ENCODE measurements at places on chromosomes 13 and 19.

- DNase-seq: no peak
Measured at GRCh38 chr13:40940841-40941240, 78.3 kb downstream of the ELF1 start.

GRCh38 chr19:30330266-30330665 lies 41.9 kb upstream of the ZNF536 start:
- DNase-seq: no peak

GRCh38 chr19:1104311-1105007 lies 665 bp downstream of the GPX4 start:
- DNase-seq: peak; percentile 84

DNA sequence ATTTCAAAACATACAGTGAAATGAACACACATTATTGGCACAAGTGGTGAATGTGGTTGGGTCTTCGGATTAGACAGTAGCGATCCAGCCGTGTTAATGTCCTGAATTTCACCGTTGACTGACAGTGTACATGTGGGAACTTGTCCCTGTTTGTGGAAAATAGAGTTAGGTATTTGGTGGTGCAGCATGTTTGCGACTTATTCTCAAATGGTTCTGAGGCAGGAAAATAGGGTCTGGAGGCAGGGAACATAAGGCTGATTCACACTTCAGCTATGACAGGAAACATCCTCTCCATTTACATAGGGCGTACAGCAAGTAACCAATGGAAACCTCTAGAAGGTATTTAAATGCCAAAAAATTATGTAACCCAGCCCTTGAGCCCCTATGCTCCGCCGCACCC lies 4.2 kb downstream of the LGALS7B start:
- DNase-seq: no peak

DNA sequence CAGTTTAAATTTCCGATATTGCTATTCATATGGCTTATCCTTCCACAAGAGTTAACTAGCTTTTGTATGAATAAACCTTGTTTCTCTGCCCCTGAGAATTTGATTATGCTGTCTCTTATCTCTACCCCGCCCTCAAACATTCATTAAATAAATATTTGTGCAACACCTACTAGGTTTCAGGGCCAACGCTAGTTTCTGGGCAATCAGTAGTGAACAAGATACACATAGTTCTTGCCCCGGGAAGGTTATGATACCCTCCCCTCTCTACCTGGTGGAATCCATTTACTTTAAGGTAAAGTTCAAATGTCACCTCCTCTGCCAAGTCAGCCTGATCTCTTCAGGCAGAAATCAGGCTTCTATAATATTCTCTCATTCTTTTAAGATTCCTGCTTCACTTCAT lies 16.6 kb upstream of the USP12 start:
- no peak for DNase-seq

DNA sequence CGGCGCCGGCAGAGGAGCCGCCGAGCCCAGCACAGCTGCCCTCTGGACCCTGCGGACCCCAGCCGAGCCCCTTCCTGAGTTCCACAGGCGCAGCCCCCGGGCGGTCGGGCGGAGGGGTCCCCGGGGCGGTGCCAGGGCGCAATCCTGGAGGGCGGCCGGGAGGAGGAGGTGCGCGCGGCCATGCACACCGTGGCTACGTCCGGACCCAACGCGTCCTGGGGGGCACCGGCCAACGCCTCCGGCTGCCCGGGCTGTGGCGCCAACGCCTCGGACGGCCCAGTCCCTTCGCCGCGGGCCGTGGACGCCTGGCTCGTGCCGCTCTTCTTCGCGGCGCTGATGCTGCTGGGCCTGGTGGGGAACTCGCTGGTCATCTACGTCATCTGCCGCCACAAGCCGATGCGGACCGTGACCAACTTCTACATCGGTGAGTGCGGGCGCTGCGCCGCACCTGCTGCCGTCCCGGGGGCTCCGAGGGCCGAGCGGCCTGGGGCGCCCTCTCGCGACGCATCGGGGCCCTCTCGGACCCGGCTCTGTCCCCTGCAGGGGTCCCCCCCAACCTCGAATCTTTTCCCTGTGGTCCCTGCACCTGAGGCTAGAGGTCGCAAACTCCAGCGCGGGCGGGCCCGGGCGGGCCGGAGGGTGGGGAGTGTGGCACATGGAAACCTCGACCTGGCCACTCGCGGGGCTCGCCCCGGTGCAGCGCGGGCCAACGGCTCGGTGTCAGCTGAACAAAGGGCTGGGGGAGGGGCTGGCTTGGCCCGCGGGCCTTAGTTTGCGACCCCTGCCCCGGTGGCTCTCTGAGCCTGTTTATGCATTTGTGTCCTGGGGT lies at the start of gene KISS1R:
Gene KISS1R (plus strand): TSS at position 11 of the 829 bp plus-strand sequence. CDS start 170 bp downstream, at position 181.
- no peak for DNase-seq

DNA sequence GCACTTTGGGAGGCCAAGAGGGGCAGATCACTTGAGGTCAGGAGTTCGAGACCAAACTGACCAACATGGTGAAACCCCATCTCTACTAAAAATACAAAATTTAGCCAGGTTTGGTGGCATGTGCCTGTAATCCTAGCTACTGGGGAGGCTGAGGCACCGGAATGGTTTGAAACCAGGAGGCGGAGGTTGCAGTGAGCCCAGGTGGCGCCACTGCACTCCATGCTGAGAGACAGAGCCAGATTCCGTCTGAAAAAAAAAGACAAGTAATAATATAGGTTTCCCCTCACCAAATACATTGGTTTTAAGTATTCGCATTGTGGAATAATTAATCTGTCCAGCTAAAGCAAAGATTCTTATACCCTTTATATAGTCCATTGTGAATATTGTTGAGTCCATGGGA lies 1544.6 kb downstream of the OLFM4 start:
- DNase-seq: no peak

DNA sequence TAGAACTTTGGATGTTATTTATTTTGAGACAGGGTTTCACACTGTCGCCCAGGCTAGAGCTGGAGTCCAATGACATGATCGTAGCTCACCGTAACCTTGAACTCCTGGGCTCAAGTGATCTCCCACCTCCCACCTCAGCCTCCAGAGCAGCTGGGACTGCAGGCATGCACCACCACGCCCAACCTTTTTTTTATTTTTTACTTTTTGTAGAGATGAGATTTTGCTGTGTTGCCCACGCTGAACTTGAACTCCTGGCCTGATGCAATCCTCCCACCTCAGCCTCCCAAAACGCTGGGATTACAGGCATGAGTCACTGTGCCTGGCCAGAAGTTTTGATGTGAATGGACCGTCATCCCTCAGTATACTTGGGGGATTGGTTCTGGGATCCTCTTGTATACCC lies 13.7 kb downstream of the ANKRD27 start:
- no peak for DNase-seq

- DNase-seq: no peak
Measured at GRCh38 chr13:113238536-113238935, 29.1 kb downstream of the CUL4A start.

GRCh38 chr13:23443878-23444277 lies 10.4 kb upstream of the SACS start:
- no peak for DNase-seq

DNA sequence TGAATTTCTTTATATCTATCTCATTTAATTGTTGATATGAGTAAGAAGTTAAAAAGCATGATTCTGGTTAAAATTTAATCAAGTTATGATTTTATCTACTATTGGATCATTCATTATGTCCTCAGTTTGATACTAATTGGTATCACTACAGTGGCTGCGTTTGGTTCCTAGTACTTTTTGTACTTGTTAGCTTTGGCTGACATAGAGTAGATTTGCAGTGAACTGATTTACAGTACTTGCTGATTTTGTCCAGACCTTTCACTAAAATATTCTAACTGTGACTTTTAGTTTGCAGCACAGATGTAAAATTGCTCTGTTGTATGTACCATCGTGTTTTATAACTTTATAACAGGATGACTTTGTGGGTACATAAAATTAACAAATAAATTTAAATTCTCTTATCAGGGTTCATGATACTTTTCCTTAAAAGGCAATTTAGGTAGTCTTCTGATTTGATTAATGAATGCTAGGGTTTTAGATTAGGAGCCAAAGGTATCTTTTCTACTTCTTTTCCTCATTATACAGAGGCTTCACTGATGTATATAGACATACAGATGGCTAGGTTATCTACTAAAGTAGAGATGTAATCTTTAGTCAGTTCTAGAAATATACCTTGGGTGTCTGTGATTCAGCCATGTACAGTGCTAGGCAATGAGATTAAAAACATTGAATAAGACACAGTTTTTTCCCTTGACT lies 8.7 kb downstream of the UCHL3 start:
- no peak for DNase-seq

- DNase-seq: no peak
Measured at GRCh38 chr13:29587645-29588044, 7.8 kb downstream of the SLC7A1 start.

DNA sequence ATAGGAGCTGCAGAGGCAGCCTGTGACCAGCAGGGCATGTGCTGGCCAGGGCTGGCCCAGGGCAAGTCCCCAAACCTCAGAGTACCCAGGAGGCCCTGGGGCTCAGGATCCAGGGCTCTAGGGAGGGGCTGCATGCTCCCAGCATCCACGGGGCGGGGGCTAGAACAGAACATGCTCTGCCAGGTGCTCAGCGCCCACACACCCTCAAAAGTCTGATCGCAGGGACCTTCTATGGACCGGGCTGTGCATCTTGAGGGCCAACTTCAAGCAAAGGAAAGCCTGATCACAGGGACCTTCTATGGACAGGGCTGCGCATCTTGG lies 33.5 kb downstream of the ELL start:
- no peak for DNase-seq
